ENCODE measurements at places on chromosomes 11 and 22. TPM values are rescaled to one million over a fixed set of nuclear protein-coding genes. Genes with fewer than 3 reads are reported as not detected.

The MIOX gene
- not detected for total RNA-seq

The LIF gene
- 4.5 TPM for total RNA-seq

The SLC43A3 gene
- 59.7 TPM for total RNA-seq

The PLAAT4 gene
- 39.8 TPM for total RNA-seq
